Breast epithelium (tissue), 4 donors: ENCODE measurements at places on chromosomes 2 and 18. TPM values are rescaled to one million over a fixed set of nuclear protein-coding genes. Genes with fewer than 3 reads are reported as not detected.

GRCh38 chr2:194938066-194938465, 719.0 kb upstream of the SLC39A10 start:
- DNase-seq, result no peak

GRCh38 chr2:202555356-202555755, 79.4 kb upstream of the FAM117B start:
- no peak for DNase-seq

GRCh38 chr18:59093668-59094067, 46.0 kb upstream of the SEC11C start:
- DNase-seq, result no peak

DNA sequence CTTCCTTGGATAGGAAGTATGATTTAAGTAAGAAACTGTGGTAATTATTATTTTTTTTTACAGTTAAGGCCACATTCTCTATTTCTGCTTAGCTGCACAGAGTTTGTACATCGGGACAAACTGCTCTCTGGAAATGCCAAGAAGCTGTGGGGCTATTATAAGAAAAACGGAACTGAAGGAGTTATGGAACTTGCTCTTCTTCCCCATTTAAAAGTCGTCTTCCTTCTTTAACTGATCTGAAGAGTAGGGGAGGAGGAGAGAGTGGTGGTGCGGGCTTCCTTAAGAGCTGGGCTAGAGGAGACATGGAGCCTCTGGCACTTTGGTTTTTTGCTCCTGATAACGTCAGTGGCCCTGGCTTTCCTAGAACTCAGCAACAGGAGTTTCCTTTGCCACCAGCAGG, 54.4 kb downstream of the RAB31 start:
- no peak for DNase-seq

- DNase-seq, result no peak
Measured at GRCh38 chr2:24022324-24022974, 12.6 kb downstream of the MFSD2B start.

- DNase-seq, result no peak
Measured at GRCh38 chr2:46871976-46872381, 43.6 kb downstream of the MCFD2 start.

The MERTK gene
- total RNA-seq, result 36.3 TPM

The MEP1B gene
- total RNA-seq, result 0.33 TPM

The LOXL3 gene
- 6.6 TPM for total RNA-seq

The COLEC11 gene
- total RNA-seq, result 1.0 TPM
